A549 treated with ZK216348 at 1 μM for 4 hours (cell line): ENCODE measurements at places on chromosomes 5 and 9. TPM values are rescaled to one million over a fixed set of nuclear protein-coding genes. Genes with fewer than 3 reads are reported as not detected.

SLC34A3 gene
- total RNA-seq, result 0.13 to 0.19 TPM in 2 of 5 replicates, not detected in the others

MEIKIN gene
- total RNA-seq, result not detected in 5 replicates

POC5 gene
- total RNA-seq, result 8.8 to 13.9 TPM (median 10.3 TPM) in 5 replicates

MYOT gene
- total RNA-seq, result not detected in 5 replicates

PLAC8L1 gene
- 0.34 to 0.75 TPM (median 0.70 TPM) in 3 of 5 replicates, not detected in the others for total RNA-seq

AFAP1L1 gene
- total RNA-seq, result 7.6 to 11.4 TPM (median 10.7 TPM) in 5 replicates

MSANTD3 gene
- 66.4 to 85.8 TPM (median 71.2 TPM) in 5 replicates for total RNA-seq

AHRR gene
- 3.6 to 4.9 TPM (median 4.0 TPM) in 5 replicates for total RNA-seq

SPATA31D4 gene
- total RNA-seq, result not detected in 5 replicates

GRXCR2 gene
- not detected in 5 replicates for total RNA-seq

TMEM232 gene
- 0.68 TPM in 1 of 5 replicates, not detected in the others for total RNA-seq

C5orf15 gene
- total RNA-seq, result 44.8 to 60.1 TPM (median 55.1 TPM) in 5 replicates

CCDC112 gene
- total RNA-seq, result 5.8 to 16.6 TPM (median 8.5 TPM) in 5 replicates

CCDC152 gene
- total RNA-seq, result not detected in 5 replicates
